ENCODE measurements at places on chromosomes 1 and 21.
A peak's percentile ranks its signal among the peaks of the same experiment; 100 is the strongest.

DNA sequence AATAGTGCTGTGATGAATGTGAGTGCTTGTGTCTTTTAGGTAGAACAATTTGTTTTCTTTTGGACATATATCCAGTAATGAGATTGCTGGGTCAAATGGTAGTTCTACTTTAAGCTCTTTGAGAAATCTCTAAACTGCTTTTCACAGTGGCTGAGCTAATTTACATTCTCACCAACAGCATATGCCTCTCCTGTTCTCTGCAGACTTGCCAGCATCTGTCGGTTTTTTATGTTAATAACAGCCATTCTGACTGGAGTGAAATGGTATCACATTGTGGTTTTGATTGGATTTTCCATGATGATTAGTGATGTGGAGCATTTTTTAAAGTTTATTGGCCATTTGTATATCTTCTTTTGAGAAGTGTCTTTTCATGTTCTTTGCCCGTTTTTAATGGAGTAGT is 647.3 kb upstream of the ADAMTS5 start:
- H3K27me3 ChIP-seq: no peaks in the 10 kb centered on the region
- H3K27ac ChIP-seq: no peak overlapping the region
- H3K4me1 ChIP-seq: no peaks in the 10 kb centered on the region
- no peaks in the 10 kb centered on the region for H3K36me3 ChIP-seq

DNA sequence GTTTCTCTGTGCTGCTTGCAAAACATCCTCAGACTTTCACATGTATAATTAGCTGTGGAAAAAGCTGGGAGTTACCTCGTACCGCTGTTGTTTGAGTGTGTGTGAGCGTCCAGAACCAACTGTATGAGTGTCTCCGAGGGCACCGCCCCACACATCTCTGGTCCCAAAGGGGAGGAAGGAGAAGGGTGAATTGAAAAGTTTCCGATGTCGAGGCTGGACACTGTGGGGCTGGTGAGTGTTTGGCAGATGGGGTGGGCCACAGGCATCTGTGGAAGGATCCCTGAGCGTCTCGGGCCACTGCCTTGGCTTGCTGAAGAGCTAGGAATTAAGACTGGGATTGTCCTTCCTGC is 1.2 kb downstream of the ATP2B4 start:
- DNase-seq: peak; percentile 34
- H3K27ac ChIP-seq: no peak overlapping the region
- no peaks in the 10 kb centered on the region for H3K36me3 ChIP-seq
- H3K4me1 ChIP-seq: peaks cover 28% of the 10 kb centered on the region

GRCh38 chr1:214537219-214537618 is 14.2 kb downstream of the PTPN14 start:
- H3K36me3 ChIP-seq: no peaks in the 10 kb centered on the region
- no peak for DNase-seq
- no peak overlapping the region for H3K4me3 ChIP-seq
- H3K4me1 ChIP-seq: peaks cover 21% of the 10 kb centered on the region
- no peaks in the 10 kb centered on the region for H3K27me3 ChIP-seq

DNA sequence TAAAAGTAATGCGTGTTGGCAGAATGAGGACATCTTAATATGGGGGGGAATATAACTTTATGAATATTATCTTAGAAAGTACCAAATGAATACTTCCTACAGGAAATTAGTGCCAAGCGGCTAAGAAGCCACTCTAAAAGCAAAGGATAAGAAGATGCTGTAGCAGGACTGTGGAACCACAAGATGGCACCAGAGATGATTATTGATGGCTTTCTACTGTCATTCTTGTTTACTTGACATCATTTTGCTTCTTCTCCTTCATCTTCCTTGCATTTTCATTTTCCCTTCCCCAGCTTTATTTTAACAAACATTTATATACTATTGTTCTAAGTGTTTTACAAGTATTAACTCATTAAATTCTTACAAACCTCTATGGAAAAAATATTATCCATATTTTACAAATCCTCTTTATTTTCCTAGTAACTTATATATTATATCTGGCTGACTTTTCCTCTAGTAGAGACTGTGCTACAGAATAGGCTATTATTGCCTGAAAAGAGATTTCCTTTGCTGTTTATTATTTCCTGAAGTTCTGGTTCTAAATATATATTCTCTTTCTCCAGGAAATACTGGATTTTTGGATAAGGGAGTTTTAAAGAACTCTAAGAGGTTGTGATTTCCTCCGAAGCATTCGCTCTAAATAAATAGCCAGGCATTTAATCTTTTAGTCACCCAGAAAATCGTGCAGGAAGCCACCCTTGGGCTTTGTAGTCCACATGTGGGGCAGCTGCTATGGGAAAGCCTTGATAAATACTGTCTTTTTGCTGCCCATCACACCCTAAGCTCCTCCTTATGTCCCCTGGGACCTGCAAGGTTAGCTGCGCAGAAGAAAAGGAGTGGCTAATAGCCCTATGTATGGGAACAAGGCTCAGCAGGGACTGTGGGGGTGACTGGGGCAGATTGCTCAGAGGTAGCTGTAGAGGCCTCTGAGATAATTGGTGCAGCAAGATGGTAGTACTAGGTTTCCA is 69.8 kb downstream of the TPR start:
- no peak overlapping the region for H3K27ac ChIP-seq
- no peaks in the 10 kb centered on the region for H3K4me1 ChIP-seq
- H3K4me3 ChIP-seq: no peak overlapping the region
- H3K36me3 ChIP-seq: no peaks in the 10 kb centered on the region

DNA sequence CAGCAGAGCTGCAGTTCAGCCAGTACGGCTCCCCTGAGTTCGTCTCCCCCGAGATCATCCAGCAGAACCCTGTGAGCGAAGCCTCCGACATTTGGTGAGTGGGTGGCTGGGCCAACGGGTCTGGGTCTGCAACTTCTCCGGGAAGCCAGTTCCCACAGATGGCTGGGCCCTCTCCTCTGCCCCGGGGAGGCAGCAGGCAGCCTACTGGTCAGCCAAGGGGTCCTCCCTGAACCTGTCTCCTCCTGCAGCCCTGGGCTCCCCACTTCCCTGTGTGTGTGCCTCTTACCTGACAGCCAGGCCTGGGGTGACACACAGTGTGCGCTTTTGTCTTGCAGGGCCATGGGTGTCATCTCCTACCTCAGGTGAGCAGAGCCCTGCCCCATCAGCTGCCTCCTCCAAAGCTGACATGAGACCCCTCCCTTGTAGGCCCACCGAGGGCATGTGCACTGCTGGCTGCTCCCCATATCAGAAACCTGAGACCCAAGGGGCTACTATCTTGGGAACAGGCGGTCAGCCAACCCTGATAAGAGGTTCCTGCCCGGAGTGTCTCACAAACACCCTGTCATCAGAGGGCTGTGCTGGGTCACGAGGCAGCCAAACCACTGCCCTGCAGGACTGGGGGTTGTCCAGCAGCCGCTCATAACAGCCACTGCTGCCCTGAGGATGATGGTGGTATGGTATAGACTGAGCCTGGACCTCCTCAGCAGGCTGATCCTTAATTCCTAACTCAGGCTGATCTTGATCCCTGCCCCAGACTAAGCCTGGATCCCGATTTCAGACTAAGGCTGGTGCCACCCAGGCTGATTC is 37.6 kb downstream of the TRIM11 start:
- H3K4me1 ChIP-seq: no peaks in the 10 kb centered on the region
- no peak overlapping the region for H3K4me3 ChIP-seq
- no peak for DNase-seq
- H3K27me3 ChIP-seq: no peaks in the 10 kb centered on the region
- no peak overlapping the region for H3K27ac ChIP-seq

GRCh38 chr1:110281363-110282290 is 57.5 kb upstream of the RBM15 start:
- no peak overlapping the region for H3K4me3 ChIP-seq
- H3K4me1 ChIP-seq: no peaks in the 10 kb centered on the region
- no peak for DNase-seq
- no peak overlapping the region for H3K27ac ChIP-seq

GRCh38 chr21:15279482-15279881 is 214.7 kb upstream of the NRIP1 start:
- no peak for DNase-seq
- H3K27me3 ChIP-seq: no peaks in the 10 kb centered on the region

Data from neural progenitor cell (in vitro differentiated cells).